ENCODE measurements at places on chromosomes 7 and 10.

GRCh38 chr7:17939211-17939605 is 1.1 kb downstream of the SNX13 start:
- no peak for DNase-seq

DNA sequence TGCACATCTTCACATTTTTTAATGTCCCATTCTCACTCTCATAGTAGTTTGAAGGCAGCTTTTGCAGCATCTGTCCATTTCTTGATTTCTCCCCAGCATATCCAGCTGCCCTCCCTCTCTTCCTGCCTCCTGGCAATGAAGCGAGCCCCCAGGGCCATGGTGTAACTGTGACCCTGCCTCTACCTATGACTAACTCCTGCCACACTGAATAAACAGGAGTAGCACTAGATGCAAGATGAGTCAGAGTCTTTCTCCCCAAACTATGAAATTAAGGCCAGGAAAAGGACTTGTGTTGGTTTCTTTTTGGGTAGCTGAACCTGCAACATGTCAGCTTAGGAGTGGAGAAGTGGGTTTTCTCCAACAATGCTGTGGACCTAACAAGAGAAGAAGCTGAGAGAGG is 329.0 kb downstream of the RNLS start:
- no peak for DNase-seq

DNA sequence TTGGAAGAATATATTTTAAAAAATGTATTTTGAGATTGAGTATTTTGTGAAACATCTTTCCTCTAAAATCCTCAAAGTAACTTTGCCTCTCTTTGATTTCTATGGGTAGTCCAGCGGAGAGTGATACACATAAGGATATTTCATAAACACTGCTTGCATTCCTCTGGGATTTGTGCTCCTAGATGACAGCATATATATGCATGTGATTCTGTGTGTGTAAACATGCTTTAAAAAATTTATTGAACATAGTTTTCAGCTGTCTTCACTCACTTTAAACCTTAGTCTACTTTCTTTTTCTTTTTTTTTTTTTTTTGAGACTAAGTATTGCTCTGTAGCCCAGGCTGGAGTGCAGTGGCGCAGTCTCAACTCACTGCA is 84.6 kb downstream of the KAT6B start:
- DNase-seq = no peak

DNA sequence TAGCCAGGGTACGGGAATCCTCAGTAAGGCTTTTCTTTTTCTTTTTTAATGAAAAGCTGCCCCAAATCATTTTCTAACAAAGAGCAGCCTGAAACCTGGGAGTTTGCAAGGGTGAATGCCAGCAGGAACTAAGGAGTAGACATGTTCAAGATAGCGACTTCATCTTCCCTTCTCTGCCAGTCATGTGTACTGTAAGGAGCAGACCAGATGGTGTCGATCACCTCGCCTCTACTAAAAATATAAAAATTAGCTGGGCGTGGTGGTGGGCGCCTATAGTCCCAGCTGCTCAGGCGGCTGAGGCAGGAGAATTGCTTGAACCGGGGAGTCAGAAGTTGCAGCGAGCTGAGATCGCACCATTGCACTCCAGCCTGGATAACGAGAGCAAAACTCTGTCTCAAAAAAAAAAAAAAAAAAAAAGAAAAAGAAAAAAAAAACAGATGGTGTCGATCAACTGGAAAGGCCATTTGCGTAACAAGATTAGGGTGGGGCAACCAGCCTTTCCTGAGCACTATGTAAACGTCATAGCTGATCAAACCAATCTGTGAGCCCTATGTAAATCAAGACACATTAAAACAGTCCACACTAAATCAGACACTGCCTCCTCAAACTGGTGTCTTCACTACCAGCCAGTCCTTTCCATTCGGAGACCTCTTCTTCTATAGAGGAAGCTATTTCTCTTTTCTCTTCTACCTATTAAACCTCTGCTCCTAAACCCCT is 33.8 kb downstream of the NOLC1 start:
- DNase-seq = no peak

DNA sequence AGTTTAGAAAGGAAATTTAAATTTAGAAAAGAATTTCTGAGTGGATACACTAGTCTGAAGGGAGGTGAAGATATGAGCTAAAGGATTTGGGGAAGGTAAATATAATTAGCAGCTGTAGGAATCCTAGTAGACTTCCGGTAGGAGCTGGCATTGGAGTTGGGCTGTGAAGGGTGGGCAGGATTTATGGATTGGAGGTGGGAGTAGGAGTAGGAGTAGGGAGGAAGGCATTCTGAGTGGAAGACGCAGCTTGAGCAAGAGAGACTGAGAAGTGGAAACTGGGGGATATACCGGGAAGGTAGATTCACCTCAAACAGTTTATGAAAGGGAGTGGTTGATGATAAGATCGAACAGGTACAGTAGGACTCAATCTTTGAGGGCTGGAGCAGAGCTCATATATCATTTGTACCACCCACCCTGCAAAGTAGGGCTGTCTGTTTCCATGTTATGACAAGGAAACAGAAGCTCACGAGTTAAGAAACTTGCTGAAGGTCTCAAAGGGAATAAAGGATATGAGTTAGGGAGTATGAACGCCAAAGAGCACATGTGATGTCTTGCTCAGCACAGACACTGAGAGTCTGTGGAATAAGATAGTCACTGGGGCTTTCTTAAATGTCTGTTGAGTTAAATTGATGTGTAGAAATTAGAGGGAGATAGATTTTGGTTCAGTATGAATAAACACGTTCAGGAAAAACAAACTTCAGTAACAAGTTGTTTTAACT is 81.6 kb downstream of the RPS24 start:
- no peak for DNase-seq

- DNase-seq = no peak
Measured at GRCh38 chr7:80082213-80082612, 52.4 kb upstream of the GNAI1 start.

DNA sequence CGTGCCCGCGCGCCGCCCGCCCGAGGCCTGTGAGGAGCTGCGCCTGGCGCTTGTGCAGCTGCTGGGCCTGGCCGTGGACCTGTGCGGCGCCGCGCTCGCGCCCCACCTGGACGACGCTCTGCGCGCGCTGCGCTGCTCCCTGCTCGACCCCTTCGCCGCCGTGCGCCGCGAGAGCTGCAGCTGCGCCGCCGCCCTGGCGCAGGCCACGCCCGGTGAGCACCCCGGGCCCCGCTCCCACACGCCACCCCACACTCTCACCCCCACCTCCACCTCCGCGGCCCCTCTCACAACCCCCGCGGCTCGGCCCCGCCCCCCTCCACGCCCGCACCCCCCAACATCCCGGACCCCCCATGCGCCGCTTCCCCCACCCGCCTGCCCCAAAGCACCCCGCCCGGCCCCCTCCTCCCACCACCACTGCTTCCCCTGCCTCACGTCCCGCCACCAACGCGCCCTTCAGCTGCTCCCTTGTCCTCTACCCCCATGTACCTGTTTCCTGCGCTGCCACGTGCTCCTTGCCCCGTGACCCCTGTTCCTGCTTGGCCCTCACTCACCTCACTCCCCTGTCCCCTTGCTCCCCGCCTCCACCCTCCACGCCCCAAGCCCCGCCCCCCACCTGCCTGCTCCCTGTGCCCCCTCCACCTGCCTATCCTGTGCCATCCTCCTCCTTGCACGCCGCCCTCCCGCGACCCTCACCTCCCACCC is at the start of gene PRKAR1B:
Gene PRKAR1B, minus strand, starts transcription at position 178 of the 702 bp plus-strand sequence. CDS start 15,776 bp downstream, outside the sequence.
- no peak for DNase-seq

DNA sequence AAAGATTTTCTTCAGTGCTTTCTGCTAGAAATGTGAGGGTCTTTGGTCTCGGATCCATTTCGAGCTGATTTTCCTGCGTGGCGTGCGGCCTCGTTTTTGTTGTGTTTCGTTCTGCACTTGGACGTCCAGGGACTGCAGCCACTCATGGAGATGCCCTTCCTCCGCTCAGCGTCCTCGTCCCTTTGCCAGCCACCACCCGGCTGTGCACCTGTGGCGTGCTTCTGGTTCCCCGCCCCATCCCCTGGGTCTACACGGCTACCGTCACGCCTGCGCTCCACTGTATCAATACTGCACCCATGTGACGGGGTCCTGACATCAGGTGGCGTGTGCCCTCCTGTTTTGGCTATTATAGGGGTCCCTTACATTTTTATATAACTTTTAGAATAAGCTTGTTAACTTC is 42.7 kb upstream of the NKX6-2 start:
- DNase-seq = no peak

- DNase-seq = no peak
Measured at GRCh38 chr10:10138685-10139084, 879.0 kb upstream of the CELF2 start.

GRCh38 chr7:116724560-116725231 is 52.7 kb downstream of the MET start:
- DNase-seq = no peak

- no peak for DNase-seq
Measured at GRCh38 chr10:36489611-36490228, 635.7 kb upstream of the ANKRD30A start.

- no peak for DNase-seq
Measured at GRCh38 chr7:72539702-72540101, 127.6 kb upstream of the CALN1 start.

DNA sequence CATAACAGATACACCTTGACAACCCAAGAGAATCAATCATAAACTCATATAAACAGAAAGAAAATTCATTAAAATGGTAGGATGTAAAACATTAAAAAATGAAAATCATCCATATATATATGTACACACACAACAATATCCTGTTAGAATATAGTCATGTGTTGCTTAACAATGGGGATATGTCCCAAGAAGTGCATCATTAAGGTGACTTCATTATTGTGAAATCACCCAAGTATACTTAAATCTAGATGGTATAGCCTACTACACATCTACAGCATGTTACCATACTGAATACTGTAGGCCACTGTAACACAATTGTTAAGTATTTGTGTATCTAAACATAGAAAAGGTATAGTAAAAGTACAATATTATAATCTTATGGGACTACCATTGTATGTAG is 115.8 kb upstream of the TMEM168 start:
- no peak for DNase-seq

GRCh38 chr10:132944510-132944909 is 2.1 kb upstream of the CFAP46 start:
- no peak for DNase-seq

GRCh38 chr10:100825325-100825875 is 80.0 kb downstream of the PAX2 start:
- no peak for DNase-seq

GRCh38 chr7:120877701-120878100 is 19.8 kb upstream of the TSPAN12 start:
- no peak for DNase-seq

GRCh38 chr10:75063461-75064230 is 47.8 kb upstream of the SAMD8 start:
- DNase-seq = no peak

- DNase-seq = no peak
Measured at GRCh38 chr7:44097064-44097932, 6.8 kb upstream of the AEBP1 start.

DNA sequence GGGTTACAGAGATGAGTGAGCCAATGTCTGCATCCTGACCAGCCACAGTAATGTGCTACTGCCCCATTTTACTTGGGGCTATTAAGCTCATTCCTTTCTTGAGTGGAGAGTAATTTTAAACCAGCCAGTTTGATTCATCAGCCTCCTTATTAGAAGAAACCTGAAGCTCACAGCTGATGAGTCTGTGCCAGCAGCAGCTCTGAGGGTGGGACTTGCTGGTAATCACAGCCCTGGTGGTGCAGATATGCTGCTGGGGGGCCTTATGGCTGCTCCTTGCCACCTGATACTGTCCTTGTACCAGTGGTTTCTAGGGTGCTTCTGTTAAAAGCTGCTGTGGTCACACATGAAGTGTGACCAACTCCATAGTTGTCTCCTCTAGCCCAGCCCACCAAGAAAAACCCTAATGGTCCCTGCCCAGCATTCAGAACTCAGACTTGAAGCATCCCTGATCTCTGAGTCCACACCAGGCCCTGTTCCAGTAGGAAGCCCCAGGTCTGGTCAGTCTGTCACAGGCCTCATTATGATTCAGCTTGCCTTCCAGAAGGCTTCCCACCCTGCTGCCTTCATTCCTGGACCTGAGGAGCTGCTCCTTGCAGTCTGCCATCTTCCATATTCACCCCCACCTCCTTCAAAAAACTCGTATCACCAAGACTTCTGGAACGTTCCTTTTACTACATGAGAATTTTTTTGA is 28.9 kb upstream of the RBM20 start:
- no peak for DNase-seq

DNA sequence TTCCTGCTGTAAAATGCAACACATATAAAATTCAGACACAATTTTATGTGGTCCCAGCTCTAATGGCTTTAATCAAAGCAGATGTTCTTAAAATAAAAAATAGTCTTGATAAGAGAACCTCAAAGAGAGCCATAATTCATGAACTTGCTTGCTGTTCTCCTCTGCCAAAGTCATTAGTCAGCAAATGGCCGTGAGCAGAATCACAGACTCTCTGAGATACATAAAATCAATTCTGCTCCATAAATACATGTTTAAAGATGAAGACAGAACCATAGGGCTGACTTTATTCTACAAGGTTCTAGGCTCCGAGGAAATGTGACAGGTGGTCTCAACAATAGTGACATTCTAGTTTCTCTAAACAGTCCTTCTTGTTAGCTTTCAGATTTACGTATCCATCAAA is 29.8 kb downstream of the HSPA12A start:
- DNase-seq = no peak

DNA sequence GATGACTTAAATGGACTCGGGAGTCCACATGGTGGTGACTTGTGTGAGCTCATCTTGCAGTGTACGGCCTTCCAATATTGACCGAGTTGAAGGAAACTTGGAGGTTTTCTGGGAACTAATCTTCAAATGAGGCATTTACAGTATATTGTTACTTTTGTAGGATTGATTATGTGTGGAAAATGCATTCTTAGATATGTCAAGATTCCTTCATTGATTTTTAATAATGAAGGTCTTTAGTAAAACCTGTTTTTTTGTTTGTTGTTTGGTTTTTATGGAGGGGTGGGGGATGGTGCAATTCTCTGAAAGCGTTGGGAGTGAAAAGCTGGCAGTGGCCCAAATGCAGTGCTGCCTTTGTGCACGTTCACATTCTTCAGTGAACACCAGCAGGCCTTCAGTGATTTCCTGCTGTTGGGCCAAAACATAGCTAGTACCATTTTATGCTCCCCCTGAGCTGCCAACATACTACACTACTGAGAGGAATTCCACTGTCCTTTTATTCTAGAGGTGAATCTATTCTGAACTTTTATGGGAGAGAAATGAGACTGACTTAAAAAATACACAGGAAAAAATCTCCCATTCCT is 50.4 kb downstream of the CCNY start:
- DNase-seq = no peak

DNA sequence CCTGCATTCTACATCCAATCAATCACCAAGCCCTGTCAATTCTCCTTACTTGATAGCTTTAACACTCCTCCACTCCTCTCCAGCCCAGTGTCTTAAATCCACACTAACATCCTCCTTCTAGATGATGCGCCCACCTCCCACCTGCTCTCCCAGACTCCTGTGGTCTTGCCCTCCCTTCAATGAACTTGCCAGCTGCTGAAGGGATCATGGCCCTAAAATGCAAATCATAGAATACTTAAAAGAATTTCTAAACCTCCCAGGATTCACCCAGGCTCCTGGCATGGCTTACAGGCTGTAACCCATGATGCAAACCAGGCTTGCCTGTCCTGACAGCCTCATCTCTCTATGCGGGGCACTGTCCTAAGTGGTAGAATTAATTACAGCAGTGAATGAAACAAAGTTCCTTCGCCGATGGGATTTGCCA is 43.6 kb downstream of the SYPL1 start:
- no peak for DNase-seq

Measured in T-helper 22 cell (primary cell).